A549 treated with Mapracorat at 1 μM for 4 hours (cell line): ENCODE measurements at places on chromosomes 7 and 10. TPM values are rescaled to one million over a fixed set of nuclear protein-coding genes. Genes with fewer than 3 reads are reported as not detected.

Gene ZNF727
- not detected in 5 replicates for total RNA-seq

Gene NKX2-3
- 0.06 to 0.11 TPM (median 0.08 TPM) in 3 of 5 replicates, not detected in the others for total RNA-seq

Gene COL13A1
- total RNA-seq = 0.11 to 0.26 TPM (median 0.24 TPM) in 4 of 5 replicates, not detected in the other

Gene GRID1
- 0.15 to 0.41 TPM (median 0.22 TPM) in 5 replicates for total RNA-seq

Gene SPDYE11
- not detected in 5 replicates for total RNA-seq

Gene SPDYE9
- total RNA-seq = not detected in 5 replicates

Gene MEOX2
- total RNA-seq = not detected in 5 replicates

Gene NODAL
- not detected in 5 replicates for total RNA-seq

Gene CUZD1
- total RNA-seq = 1.3 to 1.6 TPM (median 1.3 TPM) in 5 replicates

Gene RARRES2
- not detected in 5 replicates for total RNA-seq

Gene ZNF804B
- total RNA-seq = not detected in 5 replicates

Gene EBLN1
- 0.14 to 0.23 TPM (median 0.16 TPM) in 4 of 5 replicates, not detected in the other for total RNA-seq

Gene TMEM229A
- not detected in 5 replicates for total RNA-seq

Gene GRM3
- total RNA-seq = not detected in 5 replicates

Gene H2BK1
- total RNA-seq = not detected in 5 replicates

Gene NEURL1
- total RNA-seq = 0.52 to 0.87 TPM (median 0.62 TPM) in 5 replicates

Gene ADRA2A
- total RNA-seq = 0.07 to 0.14 TPM (median 0.08 TPM) in 4 of 5 replicates, not detected in the other

Gene SLC26A5
- total RNA-seq = not detected in 5 replicates

Gene SNX10
- 3.8 to 5.4 TPM (median 4.8 TPM) in 5 replicates for total RNA-seq
